CD14-positive monocyte (primary cell): ENCODE measurements at places on chromosomes 12 and 14. TPM values are rescaled to one million over a fixed set of nuclear protein-coding genes. Genes with fewer than 3 reads are reported as not detected.

DNA sequence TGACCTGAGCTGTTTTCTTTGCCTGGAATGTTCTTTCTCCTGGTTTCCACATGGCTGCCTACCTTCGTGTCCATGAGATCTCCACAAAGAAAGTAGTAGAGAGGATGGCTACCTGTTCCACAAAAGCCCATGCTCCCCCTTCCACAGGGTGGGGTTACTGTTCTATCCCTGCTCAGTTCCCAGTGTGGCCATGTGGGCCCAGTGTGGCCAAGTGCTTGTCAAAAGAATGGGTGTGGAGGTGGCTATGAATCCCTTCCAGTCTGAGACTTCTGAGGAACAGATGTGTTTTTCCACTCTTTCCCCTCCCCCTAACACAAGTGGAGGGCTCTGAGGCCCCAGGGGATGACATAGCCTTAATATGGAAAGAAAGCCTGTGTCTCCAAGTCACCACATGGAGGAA is 26.2 kb upstream of the HSP90B1 start:
- no peaks in the 10 kb centered on the region for H3K36me3 ChIP-seq
- DNase-seq = no peak
- no peak overlapping the region for H3K4me3 ChIP-seq
- H3K27me3 ChIP-seq = no peaks in the 10 kb centered on the region
- H3K4me1 ChIP-seq = no peaks in the 10 kb centered on the region

- no peak for DNase-seq
- H3K4me3 ChIP-seq = no peak overlapping the region
- H3K36me3 ChIP-seq = peaks cover 63% of the 10 kb centered on the region
- peaks cover 9% of the 10 kb centered on the region for H3K4me1 ChIP-seq
- H3K27ac ChIP-seq = no peak overlapping the region
Observed at GRCh38 chr14:104770851-104771272, 17.9 kb downstream of the SIVA1 start.

Gene SERPINA10
- not detected in 2 replicates for polyA plus RNA-seq

DNA sequence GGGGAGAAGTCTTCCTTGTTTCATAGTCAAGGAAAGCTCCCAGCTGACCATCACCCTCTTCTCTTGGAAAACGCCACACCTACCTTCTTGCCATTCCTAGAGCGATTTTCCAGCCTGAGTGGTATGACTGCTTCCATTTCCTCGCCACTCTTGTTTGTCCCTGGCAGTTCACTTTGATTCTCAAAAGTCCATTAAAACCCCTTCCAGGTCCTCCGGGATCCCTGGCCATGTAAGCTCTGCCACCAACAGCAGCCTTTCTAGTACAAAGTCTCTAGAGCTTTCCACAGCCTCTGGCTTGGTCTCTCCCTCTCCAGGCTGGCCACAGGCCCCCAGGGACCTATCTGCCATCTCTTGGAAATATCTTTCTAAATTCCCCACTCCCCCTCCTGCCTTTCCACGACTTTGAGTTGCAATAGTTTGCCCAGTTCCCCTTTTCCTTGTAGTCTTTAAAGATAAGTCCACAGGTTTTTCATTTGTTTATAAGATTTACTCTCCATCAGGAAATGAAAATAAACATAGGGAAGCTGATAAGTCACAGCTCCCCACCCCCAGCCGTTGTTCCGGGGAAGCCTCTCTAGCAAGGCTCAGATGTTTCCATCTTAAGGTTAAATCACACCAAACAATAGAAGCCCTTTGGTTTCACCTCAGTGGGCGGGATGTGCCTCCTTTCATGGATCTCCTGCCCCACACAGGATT is 42.9 kb upstream of the SINHCAF start:
- no peak for DNase-seq
- no peaks in the 10 kb centered on the region for H3K36me3 ChIP-seq
- no peaks in the 10 kb centered on the region for H3K27me3 ChIP-seq
- no peak overlapping the region for H3K27ac ChIP-seq
- H3K4me1 ChIP-seq = peaks cover 20% of the 10 kb centered on the region

Gene KCNH5
- not detected for polyA plus RNA-seq

- DNase-seq = no peak
- H3K27me3 ChIP-seq = no peaks in the 10 kb centered on the region
- no peak overlapping the region for H3K4me3 ChIP-seq
- H3K27ac ChIP-seq = no peak overlapping the region
- H3K4me1 ChIP-seq = no peaks in the 10 kb centered on the region
Observed at GRCh38 chr14:73988065-73988464, 31.0 kb downstream of the ENTPD5 start.

DNA sequence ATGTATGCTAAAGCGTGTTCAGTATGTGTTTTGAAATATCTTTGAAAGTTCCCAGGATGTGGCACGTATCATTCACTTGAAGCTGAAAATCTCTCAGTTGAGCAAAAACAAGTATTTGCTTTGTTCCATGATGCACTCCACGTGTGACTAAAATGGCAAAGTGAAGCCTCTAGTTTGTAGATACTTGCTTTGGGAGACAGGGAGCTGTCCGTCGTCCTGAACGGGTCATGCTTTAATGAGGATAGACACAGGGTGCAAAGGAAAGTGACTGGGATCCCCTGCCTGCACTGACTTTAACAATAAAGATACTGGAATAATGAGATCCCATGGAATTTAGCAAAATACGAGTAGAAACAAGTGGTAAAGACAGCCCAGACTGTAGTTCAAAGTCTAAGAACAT is 991.4 kb downstream of the NRXN3 start:
- H3K27ac ChIP-seq = no peak overlapping the region
- H3K27me3 ChIP-seq = no peaks in the 10 kb centered on the region
- no peak overlapping the region for H3K4me3 ChIP-seq
- H3K4me1 ChIP-seq = no peaks in the 10 kb centered on the region
- DNase-seq = no peak
